ENCODE measurements at places on chromosomes 12 and 14.

DNA sequence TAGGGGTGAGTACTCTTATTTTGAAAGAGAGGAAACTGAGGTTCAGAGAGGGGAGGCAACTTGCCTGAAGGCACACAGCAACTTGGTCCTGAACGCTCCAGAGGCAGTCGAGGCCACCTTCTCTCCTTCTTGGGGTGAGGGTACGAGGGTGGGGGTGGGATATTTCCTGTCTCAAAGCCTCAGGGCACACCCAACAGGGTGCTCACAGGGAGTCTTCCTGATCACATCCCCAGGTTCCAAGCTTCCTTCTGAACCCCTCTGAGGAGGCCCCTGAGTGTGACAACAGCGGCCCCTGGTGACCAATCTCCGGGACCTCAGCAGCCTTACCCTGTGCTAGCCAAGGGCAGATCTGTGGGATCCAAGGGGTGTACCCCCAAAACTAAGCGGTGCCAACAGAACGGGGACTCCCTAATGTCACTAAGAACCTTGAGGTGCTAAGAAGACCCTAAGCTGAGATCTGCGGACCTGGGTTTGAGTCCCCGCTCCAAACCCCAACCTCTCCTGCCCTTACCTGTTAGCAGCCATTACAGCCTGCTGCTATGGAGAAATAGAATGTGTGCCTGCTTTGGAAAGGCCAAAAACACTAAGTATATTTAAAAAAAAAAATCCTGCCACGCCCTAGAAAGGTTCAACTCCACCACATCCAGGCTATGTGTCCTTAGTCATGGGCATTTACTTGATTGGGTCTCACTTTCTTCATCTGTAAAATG, 57.9 kb downstream of the TRPV4 start:
- DNase-seq: peak; percentile 90

GRCh38 chr12:122951979-122952892, 14.0 kb downstream of the ABCB9 start:
- DNase-seq: peak; percentile 90

DNA sequence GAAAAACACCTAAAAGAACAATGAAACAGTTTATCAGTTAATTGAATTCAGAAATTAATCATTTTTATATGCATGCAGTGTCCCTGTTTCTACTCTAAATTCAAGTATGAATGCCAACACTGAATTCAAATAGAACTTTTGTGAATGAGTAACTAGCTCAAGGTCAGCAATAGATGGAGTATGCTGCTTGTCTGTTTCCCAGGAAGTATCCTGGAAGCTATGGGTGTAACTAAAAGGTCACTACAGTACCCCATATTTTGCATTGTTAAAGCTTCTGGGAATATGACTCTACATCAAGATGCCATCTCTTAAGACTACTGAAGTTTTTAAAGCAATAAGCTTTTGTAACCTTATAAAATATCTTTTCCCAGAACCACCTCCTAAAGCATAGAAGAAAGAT, 681.4 kb upstream of the FBXO33 start:
- DNase-seq: no peak

- peak; percentile 39 for DNase-seq
These were observed 5.9 kb downstream of the PRPF39 start for GRCh38 chr14:45089813-45090212.

GRCh38 chr14:24339284-24340151, at the start of gene RIPK3:
RIPK3 (minus strand) TSS chr14:24339991; CDS start chr14:24339826, 165 bp downstream.
- DNase-seq: no peak

DNA sequence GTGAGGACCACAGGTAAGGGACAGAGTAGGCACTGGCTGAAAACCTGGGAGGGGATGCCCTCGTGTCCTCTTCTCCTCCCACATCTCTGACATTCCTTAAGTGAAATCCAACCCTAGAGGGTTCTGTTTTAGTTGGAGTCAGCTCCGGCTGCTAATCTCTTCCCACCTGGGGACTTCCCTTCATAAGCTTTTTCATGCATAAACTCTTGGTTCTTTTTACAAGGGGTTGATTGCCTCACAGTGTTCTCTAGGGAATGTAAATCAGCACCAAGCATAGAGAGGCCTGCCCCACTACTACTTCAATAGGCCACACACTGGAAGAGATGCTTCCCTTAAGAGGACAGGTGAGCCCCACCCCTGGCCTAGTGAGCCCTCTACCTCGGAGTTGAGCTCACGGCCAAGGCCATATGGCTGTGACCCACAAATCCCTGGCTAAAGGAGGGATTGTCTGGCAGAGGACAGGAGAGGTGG, 3.2 kb upstream of the SYNDIG1L start:
- no peak for DNase-seq

DNA sequence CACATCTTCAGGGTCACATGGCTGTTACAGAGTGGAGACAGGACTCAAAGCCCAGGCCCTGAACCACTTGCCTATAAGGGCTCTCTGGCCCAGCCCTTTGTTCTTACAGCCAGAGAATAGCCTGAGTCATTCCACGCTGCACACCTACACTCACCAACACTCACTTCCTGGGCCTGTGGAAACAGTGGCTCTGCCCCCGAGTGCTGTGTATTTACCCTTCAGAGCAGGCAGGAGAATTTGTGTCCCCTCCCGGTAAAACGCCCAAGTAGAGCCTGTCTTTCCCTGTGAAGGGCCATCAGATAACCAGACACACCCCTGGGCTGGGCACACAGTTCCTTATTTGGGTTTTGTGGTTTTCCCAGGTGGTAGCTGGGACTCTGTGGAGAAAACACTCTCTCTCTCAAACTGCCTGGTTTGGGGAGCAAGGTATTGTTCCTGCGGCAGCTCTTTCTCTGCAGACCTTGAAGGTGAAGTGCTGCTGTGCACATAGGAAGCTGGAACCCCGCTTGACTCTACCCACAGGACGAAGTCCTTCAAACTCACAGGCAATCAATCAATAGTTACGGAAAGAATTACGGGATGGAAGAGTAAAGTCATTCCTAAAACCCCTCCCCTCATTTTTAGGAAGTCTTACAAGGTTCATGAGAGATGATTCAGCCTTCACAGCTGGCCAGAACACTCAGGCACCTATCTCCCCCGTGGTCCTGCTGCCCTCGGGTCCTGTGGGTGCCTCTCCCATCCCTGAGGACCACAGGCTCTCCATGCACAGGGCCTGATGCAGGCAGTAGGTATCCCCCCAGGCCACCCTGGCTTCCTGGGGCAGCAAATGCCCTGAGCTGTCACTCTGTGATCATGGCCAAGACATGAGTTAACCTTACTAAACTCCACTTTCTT, 20.3 kb downstream of the FIGNL2 start:
- DNase-seq: no peak

DNA sequence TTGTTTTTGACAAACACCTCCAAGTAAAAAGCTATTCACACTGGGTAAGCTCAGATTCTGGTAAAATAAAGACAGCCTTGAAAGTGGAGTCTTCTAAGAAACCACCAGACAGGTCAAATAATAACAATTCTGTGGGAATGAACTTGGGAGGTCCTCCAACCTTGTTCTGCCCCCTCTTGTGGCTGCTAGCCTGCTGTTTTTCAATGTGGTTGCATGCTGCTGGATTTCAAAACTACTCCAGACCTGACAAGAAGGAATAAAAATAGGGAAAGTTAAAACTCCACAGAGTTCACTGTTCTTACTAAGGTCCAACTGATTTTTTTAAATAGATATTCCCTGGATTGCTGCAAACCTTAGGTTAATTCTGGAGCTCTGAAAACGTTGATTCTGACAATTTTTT, 32.2 kb upstream of the RIN3 start:
- DNase-seq: peak; percentile 47

DNA sequence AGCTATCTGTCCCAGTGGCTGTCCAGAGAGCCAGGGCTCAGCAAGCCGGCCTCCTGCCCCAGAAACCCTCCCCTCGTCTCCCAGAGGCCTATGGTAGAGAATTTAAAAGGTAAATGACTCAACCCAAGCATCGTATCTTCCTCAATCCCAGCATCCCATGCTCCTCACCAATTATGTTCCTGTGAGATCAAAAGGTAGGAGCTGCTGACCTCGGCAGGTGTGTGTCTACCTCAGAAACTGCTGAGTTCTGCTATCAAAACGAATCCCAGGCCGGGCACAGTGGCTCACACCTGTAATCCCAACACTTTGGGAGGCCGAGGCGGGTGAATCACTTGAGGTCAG, 49.3 kb downstream of the FOXN3 start:
- no peak for DNase-seq

DNA sequence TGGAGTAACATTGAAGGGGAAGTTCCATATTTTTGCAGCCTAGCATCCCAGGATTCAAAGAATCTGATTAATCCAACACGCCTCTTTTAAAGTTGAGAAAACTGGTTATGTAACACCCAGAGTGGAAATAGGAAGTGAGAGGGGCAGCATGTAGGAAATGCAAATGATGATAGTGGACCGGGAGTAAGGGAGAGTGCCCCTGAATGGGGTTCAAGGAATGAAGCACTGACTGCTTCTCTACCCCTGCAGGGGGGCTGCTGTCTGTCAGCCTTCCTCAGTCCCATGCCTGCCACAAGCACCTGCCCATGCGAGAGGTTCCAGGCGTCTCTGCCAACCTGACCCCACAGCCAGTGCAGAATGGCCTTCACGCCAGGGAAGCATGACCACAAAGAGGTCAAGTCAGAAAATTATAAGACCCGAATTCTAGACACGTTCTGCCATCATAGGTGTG, 126.5 kb upstream of the CCND2 start:
- no peak for DNase-seq

DNA sequence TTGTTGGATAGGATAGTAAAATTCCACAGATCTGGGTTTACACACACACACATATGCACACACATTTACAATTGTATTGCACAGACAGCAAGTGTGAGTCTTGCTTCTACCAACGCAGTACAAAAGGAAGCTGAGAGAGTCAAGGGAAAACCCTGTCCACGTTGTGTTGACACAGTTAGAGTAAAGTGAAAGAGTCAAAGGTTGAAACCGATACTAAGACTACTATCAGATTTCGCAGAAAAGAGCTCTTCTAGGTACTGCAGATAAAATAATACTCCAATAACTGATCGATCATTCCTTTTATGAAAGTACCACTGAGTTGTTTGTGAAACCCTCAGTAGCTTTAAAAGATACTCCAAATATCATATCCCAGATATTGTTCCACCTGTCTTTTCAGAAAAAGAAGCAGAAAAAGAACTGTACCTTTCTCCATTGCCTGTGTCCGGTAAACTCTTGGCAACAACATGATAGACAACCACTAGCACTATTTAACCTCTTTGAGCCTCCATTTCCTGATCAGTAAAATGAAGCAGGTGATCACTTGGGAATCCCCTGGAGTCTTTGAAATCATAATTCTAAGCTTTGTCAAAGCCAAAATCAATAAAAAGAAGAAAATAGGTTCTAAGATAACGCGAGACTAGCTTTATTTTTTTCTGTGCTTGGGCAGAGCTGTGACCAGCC, 224.6 kb upstream of the FOXN3 start:
- DNase-seq: no peak

DNA sequence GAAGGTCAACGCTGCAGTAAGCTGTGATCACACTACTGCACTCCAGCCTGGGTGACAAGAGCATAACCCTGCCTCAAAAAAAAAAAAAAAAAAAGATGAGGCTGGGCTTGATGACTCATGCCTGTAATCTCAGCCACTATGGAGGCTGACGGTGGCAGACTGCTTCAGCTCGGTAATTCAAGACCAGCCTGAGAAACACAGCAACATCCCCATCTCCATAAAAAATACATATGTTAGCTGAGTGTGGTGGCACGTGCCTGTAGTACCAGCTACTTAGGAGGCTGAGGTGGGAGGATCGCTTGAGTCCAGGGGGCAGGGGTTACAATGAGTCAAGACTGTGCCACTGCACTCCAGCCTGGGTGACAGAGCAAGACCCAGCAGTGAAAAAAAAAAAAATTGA, 50.4 kb downstream of the GXYLT1 start:
- peak; percentile 7 for DNase-seq

- DNase-seq: no peak
These were observed 161.3 kb downstream of the GXYLT1 start for GRCh38 chr12:41983394-41983793.

- DNase-seq: no peak
These were observed 167.6 kb downstream of the ACSS3 start for GRCh38 chr12:81245458-81245857.

DNA sequence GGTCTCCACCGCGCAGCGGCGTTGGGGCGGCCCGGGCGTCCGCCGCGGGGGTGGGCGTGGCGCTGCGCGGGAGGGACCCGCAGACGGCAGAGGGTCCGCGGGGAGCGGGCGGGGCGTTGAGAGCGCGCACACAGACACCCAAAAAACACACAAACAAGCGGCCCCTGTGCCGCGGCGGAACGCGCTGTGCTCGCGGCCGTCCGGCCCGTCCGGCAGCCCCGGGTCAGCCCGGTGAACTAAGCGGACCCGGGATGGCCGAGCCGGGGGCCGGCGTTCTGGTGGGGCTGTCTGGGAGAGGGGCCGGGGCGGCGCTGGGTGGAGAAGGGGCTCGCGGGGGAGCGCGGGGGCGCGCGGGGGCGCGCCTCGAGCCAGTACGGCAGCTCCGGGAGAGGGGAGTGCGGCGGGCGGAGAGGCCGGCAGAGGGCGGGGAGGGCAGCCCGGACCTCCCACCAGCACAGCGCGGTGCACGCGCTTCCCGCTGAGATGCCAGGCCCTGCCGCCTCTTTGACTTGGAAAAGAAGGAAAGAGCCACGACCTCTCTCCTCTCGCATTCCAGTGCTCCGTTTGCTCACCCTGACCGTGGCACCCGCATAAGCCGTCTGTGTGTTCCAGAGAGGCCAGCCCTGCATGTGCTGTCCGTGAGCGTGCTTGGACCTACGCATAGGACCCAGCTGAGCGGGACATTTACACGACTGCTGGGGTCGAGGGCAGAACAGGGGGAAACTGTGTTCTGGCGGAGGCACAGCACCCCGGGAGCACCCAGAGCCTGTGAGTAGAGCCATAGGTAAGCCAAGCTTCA, 10.3 kb downstream of the SLC6A12 start:
- peak; percentile 38 for DNase-seq

DNA sequence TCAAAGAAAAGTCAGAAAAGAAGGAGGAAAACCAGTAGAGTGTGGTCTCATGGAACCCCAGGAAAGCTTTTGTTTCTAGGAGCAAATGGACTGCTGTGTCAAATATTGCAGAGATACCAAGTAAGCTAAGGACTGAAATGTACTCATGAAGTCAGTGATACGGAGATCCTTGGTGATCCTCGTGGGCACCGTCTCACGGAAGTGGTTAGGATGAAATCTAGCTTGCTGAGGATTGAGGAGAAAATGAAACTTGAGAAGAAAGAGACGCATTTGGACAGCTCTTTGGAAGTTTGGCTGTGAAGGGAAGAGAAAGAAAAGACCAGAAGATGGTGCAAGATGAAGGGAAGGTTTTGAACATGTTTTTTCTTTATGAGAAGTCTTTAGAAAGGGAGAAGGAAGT, 104.0 kb upstream of the CCND2 start:
- no peak for DNase-seq

DNA sequence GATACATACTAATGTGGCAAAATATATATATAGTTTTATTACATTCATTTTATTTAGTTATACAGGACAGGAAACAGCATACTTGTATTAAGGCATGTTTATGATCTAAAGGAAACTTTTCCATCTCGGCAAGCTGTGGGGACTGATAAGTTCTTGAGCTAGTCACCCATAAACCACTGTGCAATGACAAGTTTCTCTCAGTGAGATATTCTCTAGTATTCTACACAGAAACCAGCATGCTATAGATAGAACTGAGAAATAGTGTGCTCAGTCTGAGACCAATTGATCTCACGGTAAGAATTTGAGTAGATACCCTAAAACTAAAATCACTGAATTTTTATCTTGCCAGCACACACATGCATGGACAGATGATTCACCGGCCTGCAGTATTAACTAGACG, 717.6 kb upstream of the NOVA1 start:
- DNase-seq: no peak

GRCh38 chr14:61649283-61649682, 46.0 kb upstream of the HIF1A start:
- no peak for DNase-seq

Data from AG08395 (cell line).